Trophoblast cell (in vitro differentiated cells and primary cell): ENCODE measurements at places on chromosomes 2 and 18.

- DNase-seq = no peak
Measured at GRCh38 chr18:52045946-52046675, 293.9 kb upstream of the DCC start.

DNA sequence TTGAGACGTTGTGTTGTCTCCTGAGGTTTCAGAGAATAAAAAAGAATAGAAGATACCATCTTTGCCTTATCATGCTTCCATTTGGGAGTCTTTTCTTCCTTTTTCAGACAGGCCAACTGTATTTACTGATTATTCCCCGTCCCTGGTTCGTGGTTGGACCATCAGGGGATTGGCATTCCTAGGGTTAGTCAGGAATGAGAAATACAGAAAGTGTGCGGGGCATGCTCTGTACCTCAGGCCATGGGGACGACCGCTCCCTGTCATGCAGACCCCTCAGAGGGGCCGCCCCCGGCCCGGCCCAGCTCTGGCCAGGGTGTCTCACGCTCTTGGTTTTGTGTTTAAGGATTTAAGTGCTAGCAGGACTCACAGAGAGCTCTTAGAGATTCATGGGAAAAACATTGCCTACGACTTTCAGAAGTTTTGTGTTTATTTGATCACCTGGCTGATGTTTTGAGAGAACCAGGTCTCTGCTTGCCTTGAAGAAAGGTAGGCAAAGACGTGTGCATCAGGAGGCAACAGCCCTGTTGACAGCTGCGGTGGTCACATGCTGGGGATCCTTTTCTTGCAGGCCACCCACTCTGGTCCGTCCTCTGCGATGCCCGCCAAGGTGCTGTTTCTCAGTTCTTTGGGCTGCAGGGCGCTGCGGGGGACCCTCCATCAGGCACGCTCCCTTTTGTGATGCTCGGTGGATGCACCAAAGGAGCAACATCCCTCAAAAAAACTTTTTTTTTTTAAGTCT lies 317.8 kb downstream of the AGAP1 start:
- DNase-seq = no peak

- DNase-seq = peak; percentile 3
Measured at GRCh38 chr2:214679736-214680135, 129.7 kb downstream of the BARD1 start.

DNA sequence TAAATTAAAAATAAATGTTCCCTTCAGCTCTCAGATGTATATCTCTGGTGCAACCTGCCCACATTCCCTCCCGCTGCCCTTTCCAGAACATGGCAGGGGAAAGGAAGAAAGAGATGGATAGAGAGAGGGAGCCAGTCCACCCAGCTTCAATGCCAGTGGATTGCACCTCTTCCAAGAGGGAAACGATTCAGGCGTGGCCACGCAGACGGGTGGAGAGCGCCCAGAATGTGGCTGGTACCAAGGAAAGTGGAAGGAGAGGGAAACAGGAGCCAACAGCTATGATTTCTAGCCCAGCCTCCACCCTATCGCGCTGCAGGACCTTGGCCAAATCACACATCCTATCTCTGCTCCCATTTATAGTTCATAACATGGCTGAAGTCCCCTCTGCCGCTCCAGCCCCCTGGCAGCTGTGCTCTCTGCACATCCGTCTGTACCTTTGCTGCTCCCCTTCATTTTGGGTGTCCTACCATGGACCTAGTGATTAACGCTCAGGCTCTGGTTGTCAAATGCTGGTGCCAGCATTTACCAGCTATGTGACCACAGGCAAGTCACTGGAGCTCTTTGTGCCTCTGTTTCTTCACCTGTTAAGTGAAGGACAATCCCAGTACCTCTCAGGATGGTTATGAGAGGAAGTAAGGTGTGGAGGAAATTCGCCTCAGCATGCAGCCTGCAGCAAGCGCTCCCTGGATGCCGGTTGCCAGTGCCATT lies 66.5 kb downstream of the SFXN5 start:
- peak; percentile 27 for DNase-seq

GRCh38 chr2:219406861-219407230 lies 11.3 kb upstream of the DES start:
- DNase-seq = no peak

GRCh38 chr2:218179782-218180181 lies 13.0 kb upstream of the CXCR1 start:
- no peak for DNase-seq

DNA sequence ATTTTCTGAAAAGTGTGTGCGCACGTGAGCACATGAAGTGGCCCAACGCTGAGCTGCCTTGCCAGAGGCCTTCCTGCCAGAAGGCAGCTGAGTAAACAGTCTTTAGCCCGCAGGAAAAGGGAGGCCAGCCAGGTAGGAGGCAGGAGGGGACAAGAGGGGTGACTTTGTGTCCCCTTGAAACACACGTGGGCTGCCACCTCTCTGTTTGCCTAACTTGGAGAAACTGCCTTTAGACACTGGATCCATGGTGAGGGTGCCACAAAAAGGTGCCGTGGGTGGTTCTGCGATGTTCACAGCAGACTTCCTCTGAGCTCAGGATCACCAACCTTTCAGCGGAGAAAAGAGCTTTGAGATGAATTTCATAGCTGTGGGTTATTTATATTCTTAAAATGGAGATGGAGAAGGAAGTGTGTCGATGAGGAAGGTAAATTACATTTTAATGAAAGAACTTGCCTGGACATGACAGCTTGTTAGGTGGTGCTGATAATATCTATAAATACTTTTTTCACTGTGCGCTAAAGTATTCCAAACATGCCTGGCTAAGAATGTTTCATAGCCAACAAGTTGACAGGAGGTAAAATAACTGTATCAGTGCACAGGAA lies 36.6 kb upstream of the ASB1 start:
- DNase-seq = peak; percentile 77

DNA sequence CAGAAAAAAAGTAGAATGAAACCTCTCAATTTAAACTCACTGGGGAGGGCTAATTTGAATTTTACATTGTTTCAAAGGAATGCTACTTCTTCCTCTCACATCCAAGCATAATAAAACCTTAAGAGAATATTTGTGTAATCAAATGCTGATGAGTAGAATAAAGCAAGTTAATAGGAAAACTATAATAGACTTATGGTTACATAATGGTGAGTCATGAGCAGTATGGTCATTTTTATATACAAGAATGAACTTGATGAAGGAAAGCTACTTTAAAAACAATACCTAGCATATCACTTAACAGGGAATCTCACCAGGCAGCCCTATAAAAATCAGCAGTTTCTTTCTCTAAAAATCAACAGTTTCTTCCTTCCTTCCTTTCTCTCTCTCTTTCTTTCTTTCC lies 80.3 kb downstream of the VSNL1 start:
- DNase-seq = no peak

GRCh38 chr18:74834424-74835309 lies 237.0 kb downstream of the ZNF407 start:
- peak; percentile 62 for DNase-seq

DNA sequence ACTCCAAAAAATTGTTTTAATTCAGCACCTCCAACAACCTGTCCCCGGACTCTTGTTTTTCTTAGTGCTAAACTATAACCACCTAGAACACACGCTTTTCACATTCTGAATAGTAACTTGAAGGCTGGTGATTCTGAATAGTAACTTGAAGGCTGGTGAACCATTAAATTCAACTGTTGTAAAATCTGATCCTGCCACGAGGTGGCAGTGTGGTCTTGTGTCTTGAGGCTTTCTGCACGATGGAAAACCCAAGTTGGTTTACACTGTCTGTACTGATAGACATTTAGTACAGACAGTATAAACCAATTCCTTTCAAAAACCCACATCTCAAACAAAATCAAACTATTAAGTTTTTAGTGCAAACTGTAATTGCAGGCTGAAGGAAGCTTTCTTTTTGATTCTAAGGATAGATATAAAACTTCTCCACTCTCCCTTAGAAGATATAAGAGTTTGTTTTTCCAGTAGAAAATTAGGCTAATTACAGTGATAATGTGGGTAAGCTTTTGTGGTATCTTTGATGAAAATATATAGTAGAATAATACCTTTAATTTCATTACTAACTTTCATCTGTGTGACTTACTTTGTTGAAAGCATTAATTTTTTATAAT lies 57.6 kb downstream of the VAPA start:
- peak; percentile 81 for DNase-seq

GRCh38 chr2:149877074-149877473 lies 289.5 kb upstream of the MMADHC start:
- no peak for DNase-seq

- DNase-seq = no peak
Measured at GRCh38 chr18:6239716-6240115, 175.0 kb downstream of the L3MBTL4 start.

GRCh38 chr2:28855193-28855592 lies 14.9 kb downstream of the TRMT61B start:
- no peak for DNase-seq

- peak; percentile 57 for DNase-seq
Measured at GRCh38 chr2:20113986-20114938, 62.8 kb upstream of the LAPTM4A start.

GRCh38 chr2:85243101-85244072 lies 84.4 kb downstream of the TGOLN2 start:
- DNase-seq = peak; percentile 79

DNA sequence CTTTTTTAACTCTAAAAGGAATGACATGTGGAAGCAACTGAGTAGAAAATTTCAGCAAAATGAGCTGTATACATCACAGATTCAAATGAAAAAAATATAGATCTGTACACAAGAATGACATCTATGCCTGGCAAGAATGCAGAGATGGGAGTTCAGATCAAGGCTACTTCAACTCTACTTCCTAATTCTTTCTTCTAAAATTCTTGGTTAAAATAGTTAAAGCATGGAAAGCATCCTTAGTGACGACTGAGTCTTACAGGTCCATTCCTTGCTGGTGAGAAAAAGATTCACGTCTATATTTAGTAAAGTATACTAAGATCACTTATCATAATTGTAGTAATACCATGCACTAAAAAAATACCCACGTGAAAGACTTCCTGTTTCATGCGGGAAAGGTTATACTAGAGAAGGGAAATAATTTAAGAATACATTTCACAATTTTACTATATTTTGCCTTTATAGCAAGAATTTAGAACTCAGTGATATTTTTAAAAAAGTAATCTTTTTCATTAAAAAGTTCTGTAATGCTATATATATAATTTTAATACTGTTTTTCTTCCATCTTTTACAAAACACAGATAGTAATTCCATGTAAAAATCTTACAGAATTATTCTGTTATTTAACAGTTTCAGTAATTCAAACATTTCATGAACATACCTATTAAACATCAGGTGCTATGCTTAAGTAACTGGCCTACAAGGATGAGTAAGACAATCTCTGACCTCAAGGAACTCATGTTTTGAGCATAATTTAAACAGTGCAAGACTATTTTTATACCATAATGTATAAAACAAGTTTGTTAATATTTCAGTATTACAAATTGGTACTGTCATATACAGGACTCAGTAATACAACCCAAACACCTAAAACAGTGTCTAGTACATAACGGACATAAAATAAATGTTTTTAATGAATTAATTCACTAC lies 159.6 kb downstream of the BAZ2B start:
- DNase-seq = peak; percentile 92

- no peak for DNase-seq
Measured at GRCh38 chr2:11770531-11771188, 24.2 kb downstream of the LPIN1 start.

DNA sequence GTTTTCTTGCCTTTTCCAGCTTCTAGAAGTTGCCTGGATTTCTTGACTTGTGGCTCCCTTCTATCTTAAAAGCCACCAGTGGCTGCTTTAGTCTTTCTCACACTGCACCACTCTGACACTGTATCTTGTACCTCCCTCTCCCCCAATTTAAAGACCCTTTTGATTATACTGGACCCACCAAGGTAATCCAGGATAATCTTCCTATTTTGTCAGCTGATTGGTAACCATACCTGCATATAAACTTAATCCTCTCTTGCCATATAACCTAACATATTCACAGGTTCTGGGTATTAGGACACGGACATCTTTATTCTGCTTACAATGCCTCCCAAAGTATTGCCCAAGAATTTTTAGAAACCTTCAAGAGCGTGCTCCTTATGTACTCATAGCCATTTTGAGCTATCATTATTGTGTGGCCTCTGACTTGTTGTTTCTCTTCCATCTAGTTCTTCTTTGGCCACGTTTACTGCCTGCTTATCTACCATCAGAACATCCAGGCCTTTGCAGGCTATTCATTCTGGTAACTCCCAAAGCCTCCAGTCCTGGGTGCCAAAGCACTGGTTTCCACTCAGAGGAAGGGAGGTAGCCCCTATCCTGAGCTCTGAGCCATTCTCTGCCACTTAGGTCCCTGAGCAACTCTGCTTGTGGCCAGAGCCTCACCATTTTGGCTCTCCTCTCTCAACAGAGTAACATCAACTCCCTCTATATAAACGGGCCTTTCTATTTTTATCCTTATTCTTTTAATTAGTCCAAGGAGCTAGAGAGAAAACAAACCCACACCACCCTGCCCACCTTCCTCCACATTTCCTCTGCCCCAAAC lies 70.8 kb downstream of the MYO3B start:
- no peak for DNase-seq

GRCh38 chr2:225452677-225453076 lies 53.2 kb downstream of the NYAP2 start:
- DNase-seq = peak; percentile 16

- no peak for DNase-seq
Measured at GRCh38 chr2:80854831-80855230, 550.3 kb upstream of the LRRTM1 start.

DNA sequence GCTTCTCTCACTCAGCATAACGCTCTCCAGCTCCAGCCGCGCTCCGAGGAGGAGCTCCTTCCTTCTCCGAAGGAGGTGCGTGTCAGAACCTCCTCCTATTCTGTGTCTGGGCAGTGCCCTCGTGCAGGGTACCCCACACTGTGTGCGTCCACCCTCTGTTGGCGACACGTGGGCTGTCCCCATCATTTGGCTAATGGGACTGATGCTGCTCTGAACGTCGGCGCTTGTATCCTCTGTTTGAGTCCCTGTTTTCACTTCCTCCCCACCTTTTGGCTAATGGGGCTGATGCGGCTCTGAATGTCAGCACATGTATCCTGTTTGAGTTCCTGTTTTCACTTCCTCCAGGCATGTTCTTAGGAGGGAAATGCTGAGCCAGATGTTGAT lies 22.2 kb downstream of the KCNG2 start:
- DNase-seq = no peak

DNA sequence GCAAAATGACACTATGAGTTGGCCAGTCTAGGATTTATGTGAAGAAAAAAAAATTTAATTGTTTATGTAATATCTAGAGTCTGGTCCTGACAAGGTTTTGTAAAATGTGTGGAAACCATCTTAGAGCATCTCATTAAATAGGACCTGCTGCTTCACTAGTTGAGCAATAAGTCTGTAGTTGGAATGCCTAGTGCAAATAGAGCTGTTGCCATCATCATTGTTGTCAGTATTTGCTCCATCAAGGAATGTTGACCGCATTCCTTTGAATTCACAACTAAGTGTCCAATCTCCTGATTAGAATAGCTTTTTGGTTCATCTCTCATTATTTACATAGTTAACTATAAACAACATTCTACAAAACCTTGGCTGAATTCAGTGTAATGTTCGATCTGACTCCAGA lies 32.2 kb upstream of the RPE start:
- DNase-seq = peak; percentile 65

- no peak for DNase-seq
Measured at GRCh38 chr2:180876506-180876905, 103.9 kb upstream of the UBE2E3 start.

- DNase-seq = no peak
Measured at GRCh38 chr2:73343992-73344391, 41.6 kb upstream of the ALMS1 start.
